ENCODE measurements at places on chromosomes 12 and 14. TPM values are rescaled to one million over a fixed set of nuclear protein-coding genes. Genes with fewer than 3 reads are reported as not detected.

GRCh38 chr12:549476-550082, 89.8 kb downstream of the B4GALNT3 start:
- DNase-seq: no peak

DNA sequence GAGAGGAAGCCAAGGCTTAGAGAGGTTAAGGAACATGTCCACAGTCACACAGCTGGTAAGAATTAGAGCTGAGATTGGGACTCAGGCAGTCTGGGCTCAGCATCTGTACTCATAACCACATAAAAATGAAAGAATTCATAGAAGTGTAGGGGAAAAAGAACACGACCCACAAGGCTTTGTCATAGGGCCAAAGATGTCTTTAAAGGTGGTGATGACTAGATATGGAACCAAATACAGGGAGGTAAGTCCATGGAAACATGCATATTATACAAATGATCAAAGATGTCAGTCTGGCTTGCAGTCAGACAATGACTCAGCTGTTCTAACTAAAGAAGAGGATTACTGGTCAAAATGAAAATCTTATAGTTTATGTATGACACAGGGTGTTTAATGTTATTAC, 7.2 kb upstream of the SSPN start:
- DNase-seq: peak; percentile 86

GRCh38 chr12:85781766-85782165, 54.4 kb downstream of the RASSF9 start:
- no peak for DNase-seq

DNA sequence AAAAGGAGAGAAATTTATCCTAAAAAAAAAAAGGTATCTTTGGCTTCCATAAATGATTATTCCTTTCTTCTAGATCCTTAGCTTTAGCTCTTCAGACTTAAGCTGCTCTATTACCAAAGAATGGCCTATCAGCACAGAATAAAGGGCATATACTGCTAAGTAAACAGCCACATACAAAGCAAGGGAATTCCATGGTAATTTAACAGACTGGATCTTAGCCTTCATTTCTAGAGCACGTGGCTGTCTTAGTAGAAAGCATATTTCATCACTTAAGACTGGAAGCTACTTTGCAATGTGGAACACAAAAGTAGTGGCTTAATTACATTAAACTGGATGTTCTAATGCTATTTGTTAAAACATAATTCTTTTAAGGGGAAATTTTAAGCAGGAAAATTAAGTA, 23.1 kb downstream of the TMED10 start:
- no peak for DNase-seq

GRCh38 chr12:66189486-66189843, 451 bp downstream of the IRAK3 start:
- DNase-seq: no peak

Gene NCAPD2
- total RNA-seq: 18.6 TPM

Gene TAMALIN
- total RNA-seq: 12.4 TPM

Gene CYP27B1
- total RNA-seq: 1.5 TPM

GRCh38 chr12:50070314-50071060, 13.1 kb downstream of the ASIC1 start:
- DNase-seq: peak; percentile 51

Gene BRAP
- 24.8 TPM for total RNA-seq

GRCh38 chr14:21205678-21206581, 50.1 kb upstream of the OR5AU1 start:
- no peak for DNase-seq

- no peak for DNase-seq
Measured at GRCh38 chr12:10688042-10688441, 14.2 kb upstream of the STYK1 start.

Gene R3HDM2
- 18.8 TPM for total RNA-seq

- DNase-seq: no peak
Measured at GRCh38 chr12:48361664-48362339, 11.1 kb upstream of the ZNF641 start.

Gene VDR
- 6.1 TPM for total RNA-seq

DNA sequence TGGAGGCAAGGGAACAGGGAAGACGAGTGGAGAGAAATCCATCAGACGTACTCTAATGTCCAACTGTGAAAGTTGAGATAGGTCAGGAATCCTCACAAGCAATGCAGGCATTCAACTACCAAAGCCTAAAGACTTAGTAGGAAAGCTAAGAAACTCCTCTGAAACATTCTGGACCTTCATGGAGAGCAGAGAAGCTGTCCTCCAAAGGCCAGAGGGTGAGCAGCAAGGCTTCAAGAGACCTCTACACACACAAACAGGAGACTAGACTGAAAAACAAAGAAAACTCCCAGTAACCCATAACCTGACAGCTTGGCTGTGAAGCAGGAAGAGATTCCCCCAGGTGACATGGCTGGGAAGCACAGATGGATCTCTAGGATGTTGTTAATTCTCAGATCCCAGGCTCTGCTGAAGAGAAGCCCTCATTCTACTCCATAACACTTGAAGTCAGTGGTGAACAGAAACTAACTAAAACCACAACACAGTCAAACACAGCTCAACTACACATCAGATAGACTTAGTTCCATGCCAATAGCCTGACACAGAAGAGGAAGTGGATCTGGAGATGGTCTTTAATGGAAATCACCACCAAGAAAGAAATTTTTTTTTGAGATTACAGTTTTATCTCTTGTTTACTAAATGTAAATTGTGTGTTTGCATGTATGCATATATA, 23.2 kb upstream of the LYZ start:
- no peak for DNase-seq

Gene AQP6
- total RNA-seq: not detected

Gene PPFIBP1
- total RNA-seq: 140 TPM

DNA sequence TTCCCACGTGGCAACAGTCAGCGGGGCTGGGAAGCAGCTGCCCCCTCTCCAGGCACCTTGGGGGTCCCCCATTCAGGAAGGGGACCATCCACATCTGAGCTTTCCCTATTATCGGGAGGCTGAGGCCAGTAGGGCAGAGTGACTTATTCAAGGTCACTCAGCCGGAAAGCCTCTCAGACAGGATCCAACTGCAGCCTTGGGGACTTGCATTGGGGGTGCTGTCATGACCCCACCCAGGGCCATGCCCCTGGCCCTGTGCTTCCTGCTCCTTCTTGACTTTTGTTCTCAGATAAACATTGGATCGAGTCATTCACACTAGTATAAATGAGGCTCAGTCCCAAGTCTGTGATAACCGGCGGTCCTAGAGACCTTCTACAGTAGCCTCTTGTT, 12.6 kb downstream of the BEGAIN start:
- DNase-seq: no peak

DNA sequence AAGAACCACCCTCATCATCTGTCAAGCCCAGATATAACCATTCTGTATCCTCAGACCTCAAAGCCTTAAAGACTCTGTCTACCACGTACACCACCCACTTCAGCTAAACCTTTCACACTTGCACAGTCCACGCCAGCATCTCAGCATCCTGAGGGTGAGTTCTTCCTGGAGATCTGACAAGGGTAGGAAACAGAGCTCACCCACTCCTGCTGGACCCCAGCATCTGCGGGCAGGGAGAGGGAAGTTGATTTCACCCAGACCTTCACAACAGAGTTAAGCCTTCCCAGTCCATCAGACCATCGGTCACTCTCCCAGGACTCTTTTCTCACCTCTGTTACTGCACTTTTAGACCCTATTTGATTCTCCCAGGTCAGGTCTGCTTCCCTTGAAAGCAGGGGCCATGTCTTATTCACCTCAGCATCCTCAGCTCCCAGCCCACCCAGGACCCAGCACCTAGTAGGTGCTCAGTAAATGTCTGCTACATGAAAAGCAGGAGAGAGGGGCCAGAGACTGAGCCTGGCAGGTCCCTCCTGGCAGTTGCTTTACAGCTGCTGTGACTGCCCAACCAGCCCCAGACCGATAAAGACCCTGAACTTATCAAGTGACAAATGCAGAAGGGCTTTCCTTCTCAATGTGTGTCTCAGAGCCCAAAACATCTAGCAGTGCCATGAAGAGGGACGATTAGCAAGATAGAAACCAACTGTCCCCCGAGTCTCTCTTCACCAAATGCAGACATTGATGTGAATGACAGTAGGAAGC, 34.1 kb downstream of the ANO2 start:
- no peak for DNase-seq

DNA sequence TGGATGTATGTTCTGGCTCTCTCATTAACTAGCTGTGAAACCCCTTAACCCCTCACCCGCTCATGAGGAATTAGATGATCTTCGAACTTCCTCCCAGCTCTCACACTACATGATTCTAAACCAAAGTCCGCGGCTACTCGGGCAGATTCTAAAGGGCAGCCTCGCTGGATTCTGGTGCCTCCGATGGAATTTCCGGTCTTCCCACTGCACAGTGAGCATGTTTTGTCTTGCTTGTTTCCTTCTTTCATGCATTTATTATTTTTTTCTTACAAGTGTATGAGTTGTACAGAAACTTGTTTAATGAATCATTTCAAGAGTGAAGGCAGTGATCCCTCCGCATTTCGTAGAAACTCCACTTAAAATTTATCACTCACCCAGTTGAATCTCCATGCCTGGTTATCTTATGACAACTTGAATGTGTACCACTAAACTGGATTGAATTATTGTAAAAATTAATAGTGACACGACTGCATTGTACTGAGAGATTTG, 4.5 kb upstream of the HCAR3 start:
- peak; percentile 51 for DNase-seq

Gene CCDC184
- 3.3 TPM for total RNA-seq

- DNase-seq: no peak
Measured at GRCh38 chr12:7431993-7432685, 11.8 kb downstream of the CD163L1 start.

DNA sequence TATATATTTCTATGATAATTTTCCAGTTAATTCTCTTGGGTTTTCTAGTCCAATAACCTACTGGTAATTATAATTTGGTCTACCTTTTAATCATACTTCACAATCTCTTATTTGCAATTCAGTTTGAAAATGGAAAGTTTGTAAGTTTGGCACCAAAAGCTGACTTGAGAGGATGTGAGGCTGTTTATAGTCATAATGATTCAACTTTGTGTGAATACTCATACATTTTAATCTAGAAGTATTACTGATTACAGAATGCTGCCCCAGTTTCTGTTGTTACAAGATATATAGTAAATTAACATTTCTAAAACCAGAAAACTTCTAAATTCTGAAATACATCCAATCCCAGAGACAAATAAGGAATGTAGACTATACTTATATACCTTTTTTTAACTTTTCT, 158.2 kb downstream of the SLC38A4 start:
- peak; percentile 33 for DNase-seq

- DNase-seq: peak; percentile 57
Measured at GRCh38 chr14:37114002-37114401, 58.4 kb downstream of the SLC25A21 start.

- DNase-seq: peak; percentile 3
Measured at GRCh38 chr14:88323086-88323522, at the start of gene KCNK10. KCNK10 (minus strand) TSS chr14:88323269; CDS start chr14:88322798, 471 bp downstream.

- peak; percentile 65 for DNase-seq
Measured at GRCh38 chr14:103628221-103628683, 759 bp upstream of the KLC1 start.

Gene TIGAR
- 95.4 TPM for total RNA-seq

Gene PPHLN1
- 65.3 TPM for total RNA-seq

DNA sequence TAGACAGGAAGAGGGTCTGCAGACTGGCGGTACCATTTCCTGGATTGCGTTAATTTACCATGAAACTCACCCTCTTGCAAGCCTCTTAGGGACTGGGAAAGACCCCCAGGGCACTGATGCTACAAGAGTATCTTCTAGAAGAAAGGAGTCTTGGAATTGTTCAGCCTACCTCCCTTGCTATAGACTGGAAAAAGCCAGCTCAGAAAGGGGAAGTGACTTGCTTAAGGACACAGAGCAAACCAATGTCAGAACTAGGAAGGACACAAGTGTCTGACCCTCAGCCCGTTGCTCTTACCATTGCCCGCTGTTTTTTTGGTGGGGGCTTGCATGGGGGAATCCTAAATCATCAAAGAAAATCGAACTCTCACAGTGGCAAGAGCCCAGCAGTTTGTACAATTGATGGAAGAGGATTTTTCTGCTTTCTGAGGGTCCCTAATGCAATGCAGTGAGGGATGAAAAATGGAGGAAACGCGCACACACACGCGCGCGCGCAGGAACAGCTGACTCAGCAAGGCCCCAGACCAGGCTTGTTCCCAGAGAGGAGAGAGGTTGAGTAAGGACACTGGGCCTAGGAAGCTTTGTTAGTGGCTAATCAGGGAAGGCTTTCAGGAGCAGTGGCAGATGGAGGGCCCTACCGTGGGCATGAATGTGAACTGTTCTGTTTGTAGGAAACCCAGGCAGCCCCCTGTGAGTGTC, 50.9 kb downstream of the RIN3 start:
- DNase-seq: no peak

Gene PARPBP
- 5.8 TPM for total RNA-seq

Gene NUDT14
- 17.5 TPM for total RNA-seq

DNA sequence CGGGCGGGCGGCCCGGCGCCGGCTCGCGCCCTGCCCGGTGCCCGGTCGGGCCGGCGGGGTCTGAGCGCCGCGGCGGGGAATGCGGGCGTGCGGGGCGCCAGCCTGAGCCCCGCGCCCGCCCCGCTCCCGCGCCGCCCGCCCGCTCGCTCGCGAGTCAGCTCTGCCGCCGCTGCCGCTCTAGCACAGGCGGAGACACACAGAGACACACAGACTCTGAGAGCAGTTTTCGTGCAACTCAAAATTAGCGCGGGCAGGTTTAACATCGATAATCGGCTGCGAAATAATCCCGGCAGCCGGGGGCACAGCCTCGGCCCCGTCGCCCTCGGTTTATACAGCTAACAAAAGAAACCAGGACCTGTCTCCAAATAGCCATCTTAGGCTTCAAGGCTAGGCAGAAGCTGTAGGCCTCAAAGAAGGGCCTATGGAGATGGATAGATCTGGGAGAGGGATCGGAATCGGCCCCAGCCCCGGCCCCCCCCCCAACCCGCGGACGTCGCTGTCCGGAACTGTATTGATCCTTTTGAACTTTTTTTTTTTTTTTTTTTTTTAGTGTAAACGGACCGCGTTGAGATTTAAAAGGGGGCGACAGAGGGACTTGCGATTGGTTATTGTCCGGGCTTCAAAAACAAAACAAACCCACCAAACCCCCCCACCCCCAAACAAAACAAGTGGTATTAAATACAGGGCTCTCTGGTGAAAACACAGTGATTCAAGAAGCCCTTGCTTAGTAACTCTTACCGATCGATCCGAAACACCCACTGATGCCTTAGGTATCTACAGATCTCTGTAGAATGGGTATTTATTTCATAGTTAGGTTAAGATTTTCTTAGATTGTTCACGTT, 1.1 kb downstream of the ARID2 start:
- peak; percentile 46 for DNase-seq

DNA sequence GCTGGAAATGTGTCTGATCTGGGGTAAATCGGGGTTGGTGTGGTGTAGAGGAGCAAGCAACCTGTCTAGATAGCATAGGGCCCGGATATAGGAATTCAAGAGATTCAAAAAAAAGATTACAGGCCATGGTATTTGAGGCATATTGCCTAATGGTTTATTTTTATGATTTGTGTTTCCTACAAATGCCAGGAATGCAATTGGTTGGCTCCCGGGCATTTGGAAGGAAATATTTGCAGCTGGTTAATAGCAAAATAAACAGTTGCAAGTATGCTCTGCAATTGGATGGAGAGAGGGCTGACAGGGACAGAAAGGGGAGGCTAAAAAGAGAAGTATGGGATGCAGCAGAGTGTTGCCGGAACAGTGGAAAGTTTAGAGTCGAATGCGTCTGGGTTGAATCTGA, 315.6 kb upstream of the ATP2B1 start:
- DNase-seq: no peak

- DNase-seq: no peak
Measured at GRCh38 chr14:102277874-102278630, 26.9 kb downstream of the MOK start.

Gene ADAM21
- 0.94 TPM for total RNA-seq
